ENCODE measurements at places on chromosomes 6 and 20.

GRCh38 chr6:166007349-166008263, 160.0 kb downstream of the TBXT start:
- DNase-seq, result no peak

DNA sequence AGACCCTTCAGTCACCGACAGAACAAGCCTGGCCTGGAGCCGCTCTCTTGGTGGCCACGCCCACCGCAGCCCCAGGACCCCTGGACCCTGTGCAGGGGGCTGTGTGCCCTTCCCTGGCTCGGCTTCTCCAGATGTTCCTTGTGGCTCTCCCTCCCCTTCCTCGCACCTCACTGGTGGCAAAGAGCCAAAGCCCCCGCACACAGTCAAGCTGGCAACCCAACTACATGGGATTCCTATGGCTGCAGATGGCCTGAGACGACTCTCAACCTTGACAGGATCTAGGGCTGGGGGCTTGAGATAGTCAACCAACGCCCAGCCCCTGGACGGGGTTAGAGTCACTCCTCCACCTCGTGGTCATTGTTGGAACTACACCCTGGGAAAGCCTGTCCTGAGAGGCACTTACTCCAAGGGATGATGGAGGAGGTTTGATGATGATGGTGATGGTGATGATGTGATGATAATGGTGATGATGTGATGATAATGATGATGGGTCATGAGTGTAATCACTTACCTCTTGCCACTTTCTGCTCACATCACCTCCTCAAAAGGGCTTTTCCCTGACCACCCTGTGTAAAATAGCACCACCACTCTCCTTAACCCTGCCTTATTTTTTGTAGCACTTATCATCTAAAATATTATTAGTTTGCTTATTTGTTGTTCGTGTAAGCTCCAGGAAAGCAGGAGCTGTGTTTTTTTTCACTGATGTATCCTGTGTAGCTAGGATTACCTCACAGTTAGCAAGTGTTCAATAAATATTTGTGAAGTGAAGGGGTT, 278.4 kb downstream of the LRFN2 start:
- DNase-seq, result peak; percentile 42

GRCh38 chr6:50846852-50847155, 28.1 kb downstream of the TFAP2B start:
- DNase-seq, result no peak

DNA sequence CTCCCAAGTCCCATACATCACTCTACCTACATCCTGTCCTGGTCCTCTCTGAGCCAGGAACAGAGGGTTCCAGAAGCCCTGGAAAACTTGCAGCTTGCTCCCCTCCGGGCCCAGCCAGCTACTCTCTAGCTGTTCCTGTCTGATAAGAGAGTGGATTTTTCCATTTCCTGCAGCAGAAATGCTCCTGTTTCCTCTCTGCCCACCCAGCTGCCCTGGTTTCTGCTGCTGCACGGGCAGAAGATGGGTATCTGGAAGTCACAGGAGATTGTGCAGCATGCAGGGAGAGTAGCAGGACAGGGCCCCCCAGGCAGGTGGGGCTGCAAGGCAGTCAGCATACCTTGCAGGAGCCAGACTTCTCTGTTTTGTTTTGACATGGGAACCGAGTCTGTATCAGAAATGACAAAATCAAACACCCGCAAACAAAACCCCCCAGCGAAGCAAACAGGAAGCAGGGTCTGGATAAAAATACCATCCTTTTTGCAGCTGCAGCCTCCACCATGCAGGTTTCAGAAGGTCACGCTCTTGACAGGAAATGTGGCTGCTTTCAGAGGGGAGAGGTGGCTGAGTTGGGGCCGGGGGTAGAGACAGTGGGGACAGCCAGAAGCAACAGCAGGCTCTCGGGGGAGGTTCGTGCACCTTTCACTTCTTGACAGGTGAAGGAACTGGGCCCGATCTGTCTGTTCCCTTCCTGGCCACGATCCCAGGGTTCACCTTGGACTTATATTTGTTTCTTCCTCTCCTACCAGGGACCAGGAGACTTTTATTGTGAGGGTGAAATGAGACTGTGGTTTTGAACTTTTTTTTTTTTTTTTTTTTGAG, 50.8 kb upstream of the FAM83D start:
- DNase-seq, result peak; percentile 37

- DNase-seq, result no peak
These were observed 4.3 kb downstream of the REV3L start for GRCh38 chr6:111478749-111479148.

GRCh38 chr6:36463676-36464075, 20.9 kb downstream of the KCTD20 start:
- no peak for DNase-seq

DNA sequence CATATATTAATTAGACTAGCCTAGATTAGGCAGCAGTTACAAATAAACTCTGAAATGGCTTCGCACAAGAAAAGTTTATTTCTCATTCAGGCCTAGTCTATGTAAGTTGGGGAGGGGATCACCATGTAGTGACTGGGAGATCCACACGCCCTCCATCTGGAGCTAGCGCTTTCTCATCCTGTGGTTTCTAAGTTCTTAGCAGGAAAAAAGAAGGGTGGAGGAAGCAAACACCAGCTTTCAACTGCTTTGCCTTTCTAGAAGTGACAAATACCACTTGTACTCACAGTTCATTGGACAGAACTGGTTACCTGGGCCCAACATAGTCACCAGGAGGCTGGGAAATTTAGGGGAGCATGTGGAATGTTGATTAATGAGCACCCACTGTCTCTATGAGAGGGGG, 46.6 kb downstream of the NDUFAF5 start:
- DNase-seq, result no peak

- no peak for DNase-seq
These were observed 21.5 kb downstream of the LAMA4 start for GRCh38 chr6:112232845-112233256.

DNA sequence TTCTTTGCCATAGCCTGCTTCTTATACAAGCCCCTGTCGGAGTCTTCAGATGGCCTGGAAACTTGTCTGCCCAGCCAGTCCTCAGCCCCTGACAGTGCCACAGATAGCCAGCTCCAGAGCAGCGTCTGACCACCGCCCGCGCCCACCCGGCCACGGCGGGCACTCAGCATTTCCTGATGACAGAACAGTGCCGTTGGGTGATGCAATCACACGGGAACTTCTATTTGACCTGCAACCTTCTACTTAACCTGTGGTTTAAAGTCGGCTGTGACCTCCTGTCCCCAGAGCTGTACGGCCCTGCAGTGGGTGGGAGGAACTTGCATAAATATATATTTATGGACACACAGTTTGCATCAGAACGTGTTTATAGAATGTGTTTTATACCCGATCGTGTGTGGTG, 29.5 kb downstream of the SLCO4A1 start:
- no peak for DNase-seq

- no peak for DNase-seq
These were observed 50.8 kb upstream of the TSHZ2 start for GRCh38 chr20:52921340-52921739.
